ENCODE measurements at places on chromosomes 12 and 14.

GRCh38 chr14:77322250-77322902 lies 1.5 kb downstream of the GSTZ1 start:
- DNase-seq, result no peak

DNA sequence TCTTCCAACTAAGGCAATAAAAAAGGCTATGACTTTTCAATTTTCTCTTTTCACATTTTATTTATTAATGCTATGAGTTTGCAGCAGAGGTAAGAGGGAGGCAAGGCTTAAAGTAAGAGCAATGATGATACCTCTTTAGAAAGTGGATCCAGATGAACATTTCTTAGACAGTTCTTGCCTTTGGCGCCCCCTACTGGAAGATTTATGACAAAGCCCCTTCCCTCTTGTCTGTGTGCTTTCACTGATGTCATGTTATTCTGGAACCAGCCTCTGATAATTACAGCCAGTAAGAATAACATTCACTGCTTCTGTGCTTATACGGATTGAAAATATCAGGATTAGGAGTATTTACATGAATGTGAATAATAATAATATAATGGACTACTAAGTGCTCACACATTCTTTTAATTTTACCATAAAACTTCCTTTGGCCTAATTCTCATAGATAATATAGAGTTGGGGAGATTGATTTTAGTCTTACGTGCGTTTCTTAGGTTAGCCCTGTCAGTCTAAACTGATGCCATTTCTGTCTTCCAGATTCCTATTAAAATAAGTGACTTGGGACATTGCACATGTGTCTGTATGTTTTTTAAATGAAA lies 1929.9 kb upstream of the SEL1L start:
- no peak for DNase-seq

DNA sequence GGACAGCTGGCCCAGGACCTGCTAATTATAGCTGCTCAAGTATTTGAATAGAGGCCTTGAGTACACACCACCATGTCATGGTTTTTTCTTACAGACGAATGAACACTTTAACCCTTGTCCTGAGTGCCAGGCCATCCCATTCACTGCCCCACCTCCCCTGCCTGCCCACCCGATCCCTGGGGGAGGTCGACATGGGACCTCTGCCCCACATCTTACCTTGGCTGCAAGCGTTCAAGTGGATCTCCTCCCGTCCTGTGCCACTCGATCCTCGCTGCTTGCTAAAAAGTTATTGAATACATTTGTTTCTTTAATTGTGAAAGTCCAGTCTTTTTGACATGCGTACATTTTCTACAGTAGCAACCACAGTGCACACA lies 10.3 kb downstream of the RTL1 start:
- no peak for DNase-seq

DNA sequence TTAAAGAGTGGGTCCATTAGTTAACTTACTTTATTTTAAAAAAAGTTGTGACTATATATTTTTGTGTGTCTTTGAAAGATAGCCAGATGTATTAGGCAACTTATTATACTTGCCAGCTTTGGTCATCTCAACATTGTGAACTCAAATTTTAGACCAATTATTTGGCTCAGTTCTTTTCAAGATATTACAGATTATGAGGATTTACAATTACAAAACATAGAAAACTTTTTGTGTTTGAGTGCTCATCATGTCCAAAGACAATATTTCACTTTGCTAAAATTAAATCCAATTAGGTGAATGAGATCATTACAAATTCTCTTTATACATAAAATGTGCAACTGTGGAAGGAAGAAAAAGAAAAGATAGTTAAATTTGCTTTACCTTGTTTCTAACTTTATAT lies 18.3 kb upstream of the PDE3A start:
- DNase-seq, result no peak

DNA sequence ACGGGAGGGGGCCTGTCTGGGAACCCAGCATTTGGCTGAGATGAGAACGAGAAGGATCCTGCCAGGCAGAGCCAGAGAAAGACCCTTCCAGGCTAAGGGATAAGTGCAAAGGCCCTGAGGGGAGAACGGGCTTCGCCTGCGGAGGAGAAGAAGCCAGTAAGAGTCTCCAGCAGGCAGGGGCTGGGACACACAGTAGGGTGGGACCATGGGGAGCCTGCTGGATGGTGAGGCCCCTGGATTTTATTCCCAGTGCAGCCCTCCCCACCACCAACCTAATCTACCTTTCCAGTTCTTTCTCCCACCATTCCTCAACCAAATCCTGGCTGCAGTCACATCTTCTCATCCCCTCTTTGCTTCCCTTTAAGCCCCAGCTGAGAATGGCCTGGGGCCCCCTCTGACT lies 12.6 kb downstream of the RAPGEF3 start:
- no peak for DNase-seq

DNA sequence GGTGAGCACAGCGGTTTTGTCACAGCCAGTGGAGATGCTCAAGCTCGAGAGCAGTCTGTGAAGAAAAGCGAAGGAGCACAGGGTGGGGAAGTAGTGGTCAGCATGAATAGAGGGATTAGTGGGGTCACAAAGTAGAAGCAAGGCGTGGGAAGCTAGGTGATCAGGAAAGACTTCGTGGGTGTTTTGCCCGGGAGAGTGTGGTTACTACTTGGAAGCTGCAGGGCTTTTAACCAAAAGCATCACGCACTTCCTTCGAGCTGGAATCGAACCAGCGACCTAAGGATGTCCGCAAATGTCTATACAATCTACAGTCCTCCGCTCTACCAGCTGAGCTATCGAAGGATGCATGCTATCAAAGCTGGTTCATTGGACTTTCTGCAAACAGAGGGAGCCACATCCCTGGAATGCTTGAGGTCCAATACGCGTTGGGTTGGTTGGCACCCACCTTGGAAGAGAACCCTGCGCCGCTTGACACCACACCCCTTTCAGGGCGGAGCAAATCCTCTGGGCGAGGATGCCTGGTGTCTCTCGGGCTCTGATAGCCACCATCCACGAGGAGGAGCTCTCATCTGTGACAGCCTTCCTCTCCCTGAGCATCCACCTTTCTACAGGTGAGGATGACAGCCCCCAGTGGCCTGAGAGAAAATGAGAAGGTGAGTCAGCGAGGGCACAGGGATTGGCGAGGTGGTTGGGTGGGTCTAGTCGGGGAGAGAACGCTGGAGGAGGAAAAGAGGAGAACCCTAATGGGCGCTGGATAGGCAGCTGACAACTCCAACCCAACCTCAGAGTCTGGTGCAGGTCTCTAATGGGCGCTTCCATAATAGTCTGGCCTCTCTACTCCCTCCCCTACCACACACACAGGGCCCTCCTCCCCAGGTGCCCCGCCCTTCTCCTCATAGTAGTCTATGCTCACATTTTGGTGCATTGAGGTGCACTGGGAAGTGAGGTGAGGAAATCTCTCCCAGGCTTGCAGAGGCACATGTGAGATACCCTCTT lies 16.0 kb upstream of the OR6S1 start:
- DNase-seq, result no peak

DNA sequence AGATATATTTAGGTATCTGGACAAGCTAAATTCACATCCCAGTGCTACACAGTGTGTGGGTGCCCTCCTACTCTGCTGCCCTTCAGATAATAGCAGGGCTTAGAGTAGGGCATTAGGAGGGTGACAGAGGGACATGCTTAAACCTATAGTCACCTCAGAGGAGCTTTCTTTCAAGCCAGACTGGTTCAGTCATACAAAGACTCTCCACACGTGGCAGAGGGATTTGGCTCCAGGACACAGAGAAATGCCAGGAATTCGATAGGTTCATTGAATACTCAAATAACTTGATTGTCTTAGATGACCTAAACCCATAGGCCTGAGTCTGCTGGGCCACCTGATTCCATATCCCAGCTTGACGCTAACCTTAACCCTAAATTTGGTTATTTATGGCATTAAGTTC lies 163.5 kb downstream of the TPH2 start:
- DNase-seq, result no peak

DNA sequence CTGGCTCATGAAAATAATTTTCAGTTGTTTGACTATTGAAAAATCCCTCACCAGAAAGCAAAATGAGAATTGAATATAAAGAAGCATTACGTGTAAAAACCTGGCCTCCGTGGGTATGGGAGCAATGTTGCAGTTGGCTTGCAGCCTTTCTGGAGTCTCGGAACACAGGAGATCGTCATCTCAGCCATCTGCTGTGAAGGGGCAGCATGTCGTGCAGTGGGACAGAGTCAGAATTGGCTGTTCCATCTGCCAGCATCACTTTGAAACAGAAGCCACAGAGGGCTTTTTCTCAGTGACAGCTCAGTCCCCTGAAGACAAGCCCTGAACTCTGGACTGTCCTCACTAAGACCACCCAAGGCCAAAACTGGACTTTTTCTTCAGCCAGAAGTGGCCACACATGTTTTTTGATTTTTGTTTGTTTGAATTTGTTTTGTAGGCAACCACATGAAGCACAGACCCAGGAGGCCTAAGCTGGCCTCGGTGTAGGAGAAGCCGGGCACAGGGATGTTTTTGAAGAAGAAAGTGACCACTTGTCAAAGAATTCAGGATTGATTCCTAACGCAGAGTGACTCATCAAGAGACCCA lies 170.8 kb upstream of the DYRK2 start:
- no peak for DNase-seq

DNA sequence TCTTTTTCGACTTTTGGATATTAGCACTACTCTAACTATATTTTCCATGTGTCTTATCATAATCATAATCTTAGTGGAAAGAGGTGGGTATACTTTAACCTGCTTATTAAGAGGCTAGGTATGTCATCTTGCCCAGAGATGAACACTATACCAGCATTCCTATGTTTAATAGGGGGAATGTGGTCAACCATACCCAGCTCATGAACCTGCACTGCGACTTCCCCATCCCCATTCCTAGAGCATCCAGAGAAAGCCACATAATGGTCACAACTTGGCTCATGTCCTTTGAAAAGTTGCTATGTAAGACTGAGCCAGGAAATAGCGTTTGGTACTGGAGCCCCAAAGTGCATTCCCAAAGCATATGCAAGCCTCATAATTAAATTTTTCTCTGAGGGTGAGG lies 55.2 kb downstream of the TMCC3 start:
- no peak for DNase-seq

DNA sequence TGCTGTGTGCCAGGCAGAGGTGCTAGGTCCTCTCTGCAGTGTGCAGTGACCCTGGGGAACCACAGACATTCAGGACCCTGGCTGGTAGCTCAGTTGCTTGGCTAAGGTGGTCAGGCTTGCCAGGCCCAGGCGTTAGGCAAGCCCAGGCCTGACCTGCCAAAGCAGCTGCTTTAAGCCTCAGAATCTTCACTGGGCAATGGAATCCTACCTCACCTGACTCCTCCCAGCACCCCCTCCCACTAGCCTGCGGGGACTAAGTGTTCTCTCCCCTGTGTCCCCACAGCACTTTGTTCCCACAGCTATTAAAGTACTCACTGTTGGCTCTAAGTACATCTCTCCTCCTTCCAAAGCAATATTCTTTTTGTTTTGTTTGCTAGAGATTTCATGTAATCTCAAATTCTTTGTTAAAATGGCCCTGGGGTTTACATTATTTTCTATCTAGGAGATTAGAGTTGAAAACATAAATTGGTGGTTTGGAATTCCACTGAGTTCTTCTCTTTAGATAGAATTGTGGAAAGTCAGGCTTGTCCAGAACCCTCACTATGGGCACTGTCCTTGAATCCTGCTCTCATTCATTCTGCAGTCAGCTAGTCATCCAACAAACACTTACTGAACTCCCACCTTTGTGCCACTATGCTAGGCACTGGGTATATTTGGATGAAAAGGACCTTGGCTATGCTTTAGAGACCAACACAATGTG lies 44.4 kb downstream of the DGLUCY start:
- no peak for DNase-seq

DNA sequence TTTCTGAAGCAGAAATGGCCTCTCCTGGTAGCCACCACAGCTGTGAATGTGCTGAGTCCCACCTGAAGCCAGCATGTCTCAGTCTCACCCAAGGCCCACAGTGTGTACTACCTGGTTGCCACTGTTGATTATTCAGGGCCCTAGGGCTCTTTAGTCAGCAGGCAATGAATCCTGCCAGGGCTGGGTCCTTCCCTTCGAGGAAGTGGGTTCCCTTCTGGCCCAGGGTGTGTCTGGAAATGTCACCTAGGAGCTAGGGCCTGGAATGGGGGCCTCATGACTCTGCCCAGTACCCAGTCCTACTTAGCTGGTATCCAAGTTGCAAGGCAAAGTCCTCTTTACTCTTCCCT lies 207.4 kb downstream of the SYNE2 start:
- DNase-seq, result no peak

- no peak for DNase-seq
Observed at GRCh38 chr14:104521816-104522745, 57.5 kb upstream of the C14orf180 start.

DNA sequence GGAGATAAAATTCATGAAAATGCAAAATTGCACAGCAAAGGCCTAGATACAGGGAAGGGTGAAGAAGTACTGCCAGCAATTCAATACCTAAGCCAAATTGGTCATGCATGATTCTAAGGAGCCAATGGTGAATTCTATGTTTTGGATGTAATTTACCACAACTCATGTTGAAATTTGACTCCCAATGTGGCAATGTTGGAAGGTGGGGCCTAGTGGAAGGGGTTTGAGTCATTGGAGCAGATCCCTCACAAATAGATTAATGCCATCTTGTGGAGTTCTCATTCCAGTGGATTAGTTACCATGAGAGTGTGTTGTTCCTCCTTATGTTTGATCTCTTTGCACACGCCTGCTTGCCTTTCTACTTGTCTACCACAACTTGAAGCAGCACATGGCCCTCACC lies 194.0 kb upstream of the ALG10 start:
- no peak for DNase-seq

DNA sequence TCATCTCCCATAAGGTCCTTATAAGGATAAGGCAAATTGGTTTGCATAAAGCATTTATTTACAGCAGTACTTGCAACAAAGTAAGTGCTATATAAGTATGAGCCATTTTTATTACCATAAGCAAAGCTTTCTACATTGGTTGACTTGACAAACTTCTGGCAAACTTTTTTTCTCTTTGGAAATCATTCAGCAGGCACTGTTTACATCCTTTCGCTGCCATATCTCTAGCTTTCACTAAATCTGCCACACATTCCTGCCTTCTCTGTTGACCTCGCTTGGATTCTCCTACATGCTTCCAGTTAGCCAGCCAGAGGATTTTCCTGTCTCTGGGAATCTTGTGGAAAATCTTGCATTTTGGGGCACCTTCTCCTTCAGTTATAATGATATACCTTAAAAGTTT lies 21.8 kb upstream of the HDAC7 start:
- no peak for DNase-seq

- no peak for DNase-seq
Observed at GRCh38 chr14:96176811-96177211, 27.8 kb upstream of the BDKRB2 start.

GRCh38 chr12:11967376-11968047 lies 103.2 kb upstream of the BCL2L14 start:
- no peak for DNase-seq

- DNase-seq, result no peak
Observed at GRCh38 chr14:78245238-78245637, 75.1 kb downstream of the NRXN3 start.
